B cell (primary cell): ENCODE measurements at places on chromosomes 1 and 21. TPM values are rescaled to one million over a fixed set of nuclear protein-coding genes. Genes with fewer than 3 reads are reported as not detected.

EGLN1 gene
- 18.5 and 20.4 TPM in 2 replicates for total RNA-seq

GRCh38 chr1:18573170-18573569 lies 57.5 kb upstream of the PAX7 start:
- DNase-seq = no peak

- no peak for DNase-seq
Observed at GRCh38 chr1:24077278-24077978, 34.5 kb downstream of the MYOM3 start.

DNA sequence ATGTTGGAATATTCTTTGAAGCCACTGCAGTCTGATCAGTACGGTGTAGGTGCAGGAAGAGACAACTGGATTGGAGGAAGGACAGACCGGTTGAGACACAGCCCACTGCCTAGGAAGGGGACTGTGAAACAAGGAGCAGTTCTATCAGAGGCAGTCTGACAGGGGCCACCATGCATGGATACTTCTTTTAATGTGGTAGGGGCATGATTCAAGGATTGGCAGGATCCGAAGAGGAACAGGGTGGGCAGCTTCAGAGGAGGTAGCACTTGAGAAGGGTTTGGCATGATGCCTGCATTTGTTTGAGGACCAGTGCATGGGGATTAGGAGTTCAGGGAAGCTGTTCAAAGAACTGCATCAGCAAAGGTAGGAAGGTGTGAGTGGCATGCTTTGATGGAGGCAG lies 167.9 kb downstream of the DYRK1A start:
- no peak for DNase-seq

- no peak for DNase-seq
Observed at GRCh38 chr1:101313356-101313755, 76.5 kb downstream of the S1PR1 start.

GRCh38 chr1:195886000-195886399 lies 722.2 kb downstream of the KCNT2 start:
- DNase-seq = no peak

MCOLN3 gene
- total RNA-seq = 0.10 TPM in 1 of 2 replicates, not detected in the other

DNAH14 gene
- total RNA-seq = not detected in 2 replicates

GRCh38 chr1:205344066-205344928 lies 12.4 kb downstream of the KLHDC8A start:
- peak; percentile 69 for DNase-seq

RHOU gene
- 0.12 TPM in 1 of 2 replicates, not detected in the other for total RNA-seq

SASS6 gene
- 7.0 and 8.0 TPM in 2 replicates for total RNA-seq

BTBD8 gene
- 1.9 and 2.1 TPM in 2 replicates for total RNA-seq

GRCh38 chr1:116537898-116538297 lies 32.9 kb downstream of the CD58 start:
- no peak for DNase-seq

GRCh38 chr21:46100020-46100419 lies 2.1 kb downstream of the COL6A2 start:
- DNase-seq = no peak

GUCA2A gene
- total RNA-seq = not detected in 2 replicates

PODN gene
- not detected in 2 replicates for total RNA-seq

DNA sequence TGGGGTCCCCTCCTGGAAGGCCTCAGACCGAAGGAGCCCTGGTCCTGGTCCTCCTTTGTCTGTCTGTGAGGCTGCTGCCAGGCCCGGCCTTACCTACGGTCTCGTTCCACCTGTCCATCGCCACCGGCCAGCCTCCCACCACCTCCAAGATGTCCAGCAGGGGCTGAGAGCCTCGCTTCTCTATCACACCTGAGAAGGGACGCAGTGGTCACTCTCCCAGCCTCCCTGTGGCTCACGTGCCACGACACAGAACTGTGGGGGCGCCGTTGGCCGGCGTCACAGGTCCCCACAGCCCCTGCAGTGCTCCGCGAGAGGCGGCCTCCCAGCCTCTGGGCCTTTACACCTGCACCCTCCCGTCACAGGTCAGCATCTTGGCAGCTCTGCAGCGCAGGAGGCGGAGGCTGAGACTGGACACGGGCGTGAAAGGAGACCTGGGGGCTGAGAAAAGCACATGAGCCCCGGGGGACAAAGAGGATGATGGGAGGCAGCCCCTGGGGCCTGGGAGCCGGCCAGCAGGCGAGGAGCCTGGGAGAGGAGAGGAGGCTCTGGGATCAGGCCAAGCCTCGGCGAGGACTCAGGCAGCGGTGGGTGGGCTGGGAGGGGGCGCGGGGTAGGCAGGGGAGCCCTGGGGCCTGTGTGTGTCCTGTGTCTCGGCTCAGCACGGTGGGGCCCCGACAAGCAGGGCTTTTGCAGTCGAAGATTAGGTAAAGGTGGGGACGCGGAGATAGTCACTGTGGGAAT lies 20.5 kb downstream of the PRXL2B start:
- DNase-seq = no peak

DNA sequence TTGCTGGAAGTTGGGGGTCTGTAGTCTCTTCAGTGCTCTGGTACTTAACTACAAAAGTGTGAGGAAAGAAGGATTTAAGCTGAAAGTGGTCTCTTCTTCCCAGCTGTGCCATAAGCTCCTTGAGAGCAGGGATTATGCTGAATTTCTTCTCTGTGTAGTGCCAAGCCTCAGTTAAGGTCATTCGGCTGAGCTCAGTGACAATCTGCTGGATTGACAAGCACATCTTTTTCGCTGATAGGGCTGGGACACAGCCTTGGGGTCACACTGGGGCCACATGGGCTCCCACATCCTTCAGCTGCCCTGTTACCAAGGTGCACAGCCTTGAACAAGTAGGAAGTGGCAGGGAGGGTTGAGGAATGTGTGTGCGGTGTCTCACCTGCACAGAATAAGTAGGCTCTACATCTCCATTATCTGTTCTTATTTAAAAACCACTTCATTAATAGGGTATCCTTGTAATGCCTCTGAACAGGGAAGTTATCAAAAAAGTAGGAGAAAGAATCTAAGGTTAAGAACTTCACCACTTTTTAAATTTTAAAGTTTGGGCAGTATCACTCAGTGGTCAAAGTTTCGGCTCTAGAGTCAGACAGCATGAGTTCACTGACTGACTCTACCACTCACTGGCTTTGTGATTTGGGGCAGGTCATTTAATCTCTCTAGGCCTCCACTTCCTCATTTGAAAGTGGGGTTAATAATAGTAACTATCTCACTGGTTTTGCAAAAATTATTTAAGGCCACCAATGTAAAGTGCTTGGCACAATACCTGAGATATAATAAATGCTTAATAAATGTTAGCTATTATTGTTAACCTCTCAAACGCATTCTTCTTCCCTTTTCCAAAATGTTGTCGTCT lies 10.3 kb downstream of the ZBTB40 start:
- DNase-seq = no peak

GRCh38 chr1:46533179-46533864 lies 18.1 kb downstream of the KNCN start:
- peak; percentile 48 for DNase-seq
